Osteocyte (in vitro differentiated cells): ENCODE measurements at places on chromosomes 12 and 14. TPM values are rescaled to one million over a fixed set of nuclear protein-coding genes. Genes with fewer than 3 reads are reported as not detected.

Gene IL23A
- not detected in 2 replicates for total RNA-seq

Gene NELL2
- total RNA-seq = not detected in 2 replicates

Gene POLR3B
- 8.1 and 8.4 TPM in 2 replicates for total RNA-seq

Gene DIP2B
- total RNA-seq = 28.9 and 32.1 TPM in 2 replicates

Gene LTB4R2
- total RNA-seq = 12.5 and 14.9 TPM in 2 replicates

Gene ITGA5
- 98.4 and 100 TPM in 2 replicates for total RNA-seq

Gene CMAS
- 21.8 and 22.5 TPM in 2 replicates for total RNA-seq

Gene ZNF10
- 17.3 and 18.4 TPM in 2 replicates for total RNA-seq

Gene DAO
- not detected in 2 replicates for total RNA-seq

Gene APOF
- total RNA-seq = not detected in 2 replicates

Gene HOXC6
- not detected in 2 replicates for total RNA-seq

Gene CD27
- total RNA-seq = not detected in 2 replicates

Gene CCDC60
- total RNA-seq = not detected in 2 replicates

Gene BDKRB2
- total RNA-seq = 0.31 and 0.40 TPM in 2 replicates

Gene ADAM21
- 0.34 TPM in 1 of 2 replicates, not detected in the other for total RNA-seq

Gene DHRS4
- 19.1 and 19.6 TPM in 2 replicates for total RNA-seq

Gene BCDIN3D
- total RNA-seq = 4.2 and 5.3 TPM in 2 replicates

Gene ISCU
- 93.9 and 103 TPM in 2 replicates for total RNA-seq

Gene SLC39A2
- 0.60 and 1.1 TPM in 2 replicates for total RNA-seq

Gene KLRG1
- 0.94 TPM in 1 of 2 replicates, not detected in the other for total RNA-seq

Gene CIROP
- total RNA-seq = not detected in 2 replicates

Gene RND1
- total RNA-seq = 0.89 and 1.0 TPM in 2 replicates

Gene ACRBP
- total RNA-seq = 0.73 and 1.0 TPM in 2 replicates

Gene AQP6
- not detected in 2 replicates for total RNA-seq

Gene OAS2
- total RNA-seq = not detected in 2 replicates
